ENCODE measurements at places on chromosomes 3 and 15.

- no peak for DNase-seq
These were observed 289.5 kb downstream of the NEK10 start for GRCh38 chr3:27079427-27080257.

- DNase-seq = no peak
These were observed 19.7 kb downstream of the PAK6 start for GRCh38 chr15:40258544-40258943.

DNA sequence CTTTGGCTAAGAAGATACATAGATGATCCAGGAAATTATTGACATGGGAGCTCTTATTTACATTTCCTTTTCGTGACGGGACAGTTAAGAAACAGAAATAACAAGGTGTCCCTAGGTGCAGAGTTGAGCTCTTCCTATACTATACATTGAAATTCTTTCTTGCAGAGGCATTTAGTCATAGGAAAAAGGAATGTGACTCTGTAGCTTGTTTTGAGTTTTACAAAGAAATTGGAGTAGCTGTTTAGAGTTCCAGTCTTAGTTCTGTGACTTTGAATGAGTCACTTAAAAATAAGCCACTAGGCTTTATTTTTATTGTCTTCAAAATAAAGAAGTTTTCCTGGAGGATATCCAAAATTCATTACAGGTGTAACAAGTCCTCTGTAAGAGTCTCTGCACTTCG, 723.5 kb upstream of the SGO1 start:
- no peak for DNase-seq

DNA sequence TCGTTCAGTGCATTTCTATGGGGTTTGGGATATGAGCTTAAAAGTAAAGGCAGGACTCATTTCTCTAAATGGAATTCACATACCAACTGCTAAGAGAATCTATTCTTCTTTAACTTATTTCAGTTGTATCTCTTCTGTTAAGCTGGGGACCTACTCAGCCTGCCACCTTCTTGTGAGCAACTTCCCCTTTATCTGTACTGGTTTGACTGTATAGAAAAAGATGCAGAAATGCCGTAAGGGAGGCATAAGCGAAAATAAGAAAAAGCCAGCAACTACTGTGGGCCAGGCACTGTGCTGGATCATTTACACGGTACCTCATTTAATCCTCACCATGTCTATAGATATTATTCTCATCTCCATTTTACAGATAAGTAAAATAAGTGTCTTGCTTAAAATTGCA, 38.4 kb downstream of the RBMS3 start:
- DNase-seq = no peak

DNA sequence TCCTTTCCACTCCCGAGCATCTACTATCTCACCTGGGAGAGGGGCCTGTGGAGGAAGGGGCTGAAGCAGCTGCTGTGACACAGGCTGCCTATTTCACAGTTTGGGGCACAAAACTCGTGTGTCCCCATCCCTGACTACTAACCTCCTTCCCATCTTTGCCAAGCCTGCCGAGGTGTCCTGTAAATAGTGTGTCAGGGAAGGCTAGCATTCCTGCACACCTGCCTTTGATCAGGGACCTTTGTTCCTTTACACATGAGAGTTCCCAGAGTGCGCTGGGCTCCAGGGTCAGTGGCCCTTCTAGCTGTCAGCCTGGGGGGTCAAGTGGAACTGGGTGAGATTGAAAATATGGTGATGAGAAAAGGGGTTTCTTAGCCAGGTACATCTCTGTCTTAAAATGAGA, 13.0 kb upstream of the TF start:
- DNase-seq = no peak

- no peak for DNase-seq
These were observed 52.5 kb downstream of the PHC3 start for GRCh38 chr3:170128977-170129431.

GRCh38 chr15:40360015-40360414, 2.0 kb downstream of the DISP2 start:
- no peak for DNase-seq

DNA sequence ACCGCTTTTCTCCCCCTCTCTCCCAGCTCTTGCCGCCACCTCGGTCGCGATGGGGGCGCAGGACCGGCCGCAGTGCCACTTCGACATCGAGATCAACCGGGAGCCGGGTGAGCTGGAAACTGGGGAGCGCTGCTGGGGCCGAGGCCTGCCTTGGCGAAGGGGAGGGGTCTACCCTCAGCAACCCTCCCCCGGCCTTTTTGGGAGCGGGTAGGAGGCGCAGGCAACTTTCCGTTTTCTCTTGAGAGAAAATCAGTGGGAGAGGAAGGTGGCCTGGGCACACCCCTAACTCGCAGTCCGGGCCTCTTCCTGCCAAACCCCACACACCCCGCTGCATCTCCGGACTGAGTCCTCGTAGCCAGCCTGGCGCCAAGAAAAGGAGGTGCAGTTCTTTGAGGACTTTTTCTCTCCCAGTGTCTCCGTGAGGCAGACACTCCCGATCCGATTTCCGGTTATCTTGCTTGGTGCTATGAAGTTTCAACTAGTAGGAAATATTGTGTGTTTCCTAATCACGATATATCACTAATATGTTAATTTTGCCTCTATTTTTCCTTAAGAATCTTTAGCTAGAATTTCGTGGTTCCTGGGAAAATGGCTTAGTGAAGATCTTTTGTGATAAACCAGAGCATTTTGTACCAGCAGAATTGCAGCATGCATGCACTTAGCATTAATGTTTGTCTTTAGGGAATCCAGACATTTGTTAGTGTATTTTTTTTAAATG, 631 bp downstream of the NKTR start:
- peak; percentile 41 for DNase-seq

DNA sequence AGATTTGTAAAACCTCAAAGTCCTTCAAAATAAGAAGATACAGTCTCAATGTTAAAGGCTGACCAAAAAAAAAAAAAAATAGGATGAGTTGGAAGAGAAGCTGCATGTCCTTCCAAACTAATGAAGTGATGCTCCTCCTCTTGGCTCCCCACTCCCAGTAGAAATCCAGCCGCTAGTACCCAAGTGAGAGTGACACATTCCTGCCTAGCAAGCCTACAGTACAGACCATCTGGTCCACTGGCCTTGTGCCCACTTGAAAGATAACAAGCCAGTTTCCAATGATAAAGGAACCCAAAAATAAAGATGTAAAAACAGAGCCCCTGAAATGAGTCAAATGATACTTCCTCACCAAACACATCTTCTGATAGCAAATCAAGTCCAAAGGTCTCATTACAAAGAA, 258.7 kb upstream of the NSMCE3 start:
- no peak for DNase-seq

DNA sequence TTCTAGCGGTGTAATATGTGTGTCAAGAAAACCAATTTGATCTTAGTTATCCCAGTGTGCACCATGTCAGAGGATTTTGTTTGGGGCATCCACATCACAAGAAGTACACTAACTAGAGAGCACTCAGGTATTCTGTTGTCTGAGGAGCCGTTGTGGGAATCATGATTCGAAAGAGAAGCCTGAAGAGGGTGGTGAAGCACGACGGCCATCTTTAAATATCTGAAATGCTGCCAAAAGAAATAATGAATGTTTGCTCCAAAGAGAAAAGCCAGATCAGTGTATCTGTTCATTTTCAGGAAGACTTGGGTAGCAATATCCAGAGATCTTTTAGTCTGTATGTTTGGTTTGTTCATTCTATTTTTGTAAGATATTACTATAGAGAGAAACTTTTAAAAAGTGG, 180.7 kb downstream of the KLHL25 start:
- no peak for DNase-seq

GRCh38 chr3:14186854-14187458, 8.3 kb downstream of the LSM3 start:
- no peak for DNase-seq

DNA sequence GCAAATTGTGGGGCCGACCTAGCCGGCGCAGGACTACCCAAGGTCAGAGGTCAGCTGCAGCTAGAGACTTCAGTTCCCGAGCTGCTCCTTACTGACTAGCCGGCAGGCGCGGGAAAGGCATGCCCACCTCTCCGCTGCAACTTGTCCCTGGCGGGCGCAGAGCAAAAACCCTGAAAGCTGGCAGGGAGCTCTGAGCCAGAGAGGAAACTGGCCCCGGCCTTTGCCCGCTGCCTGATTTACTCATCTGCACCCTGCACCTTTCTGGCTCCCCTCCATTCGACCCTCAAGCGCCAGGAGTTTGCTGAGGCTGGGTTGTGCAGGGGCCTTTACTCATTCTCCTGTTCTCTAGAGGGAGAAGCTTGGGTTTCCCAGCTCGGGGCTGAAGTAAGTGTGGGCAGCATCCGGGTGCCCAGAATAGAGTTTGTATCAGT, 1.5 kb downstream of the ZIC4 start:
- no peak for DNase-seq

DNA sequence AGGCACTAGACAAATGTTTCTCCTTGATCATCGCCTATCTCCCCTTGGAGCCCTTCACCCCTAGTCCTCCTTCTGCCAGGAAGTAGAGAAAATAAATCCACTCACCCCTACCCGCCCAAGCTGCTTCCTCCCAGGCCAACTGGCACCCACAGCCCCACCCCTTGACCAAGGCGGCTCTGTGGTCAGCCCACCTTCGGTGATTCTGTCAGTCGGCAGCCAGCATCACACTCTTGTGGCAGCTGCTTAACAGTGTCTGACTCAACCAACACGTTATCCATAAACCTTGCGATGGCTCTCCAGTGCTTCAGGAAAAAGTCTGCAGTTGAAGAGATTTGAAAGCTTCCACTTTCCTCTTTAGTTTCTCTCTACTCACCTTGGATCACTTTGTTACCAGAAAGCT, 7.6 kb downstream of the SHF start:
- no peak for DNase-seq

DNA sequence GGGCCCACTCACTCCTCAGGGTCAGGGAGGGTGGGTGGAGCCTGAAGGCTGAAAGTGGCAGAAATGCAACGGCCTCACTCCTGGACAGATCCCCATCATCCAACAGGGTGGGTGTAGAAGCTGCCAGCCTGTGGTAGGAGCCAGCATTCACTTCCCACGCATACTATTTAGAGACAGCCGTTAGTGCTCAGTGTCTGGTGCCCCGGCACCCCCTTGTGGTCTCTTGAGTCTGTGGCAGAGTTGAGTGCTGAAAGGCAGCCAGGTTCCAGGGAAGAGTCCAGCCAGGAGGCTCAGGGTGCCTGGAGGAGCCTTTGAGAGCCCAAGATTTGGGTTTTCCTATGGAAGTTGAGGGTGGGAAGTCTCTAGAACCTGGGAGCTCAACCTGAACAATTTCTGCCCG, 2.1 kb upstream of the GNAT1 start:
- DNase-seq = no peak

DNA sequence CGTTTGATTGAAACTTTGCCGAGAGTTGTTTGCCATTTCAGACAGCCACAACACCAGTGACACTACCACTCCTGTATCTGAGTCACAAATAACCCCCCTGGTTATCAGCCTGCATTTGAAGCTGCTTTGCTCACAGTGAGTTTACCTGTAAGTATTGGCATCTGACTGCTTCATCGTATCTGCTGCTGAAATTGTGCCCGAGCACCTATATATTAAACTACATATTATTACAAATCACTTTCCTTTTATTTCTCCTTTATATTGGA, 39.2 kb upstream of the SPSB4 start:
- no peak for DNase-seq

- DNase-seq = peak; percentile 82
These were observed 12.1 kb downstream of the VPS18 start for GRCh38 chr15:40906091-40906990.

GRCh38 chr3:79869461-79870312, 101.9 kb upstream of the ROBO1 start:
- DNase-seq = no peak

- DNase-seq = no peak
These were observed 84.9 kb upstream of the TBL1XR1 start for GRCh38 chr3:177282119-177282655.

DNA sequence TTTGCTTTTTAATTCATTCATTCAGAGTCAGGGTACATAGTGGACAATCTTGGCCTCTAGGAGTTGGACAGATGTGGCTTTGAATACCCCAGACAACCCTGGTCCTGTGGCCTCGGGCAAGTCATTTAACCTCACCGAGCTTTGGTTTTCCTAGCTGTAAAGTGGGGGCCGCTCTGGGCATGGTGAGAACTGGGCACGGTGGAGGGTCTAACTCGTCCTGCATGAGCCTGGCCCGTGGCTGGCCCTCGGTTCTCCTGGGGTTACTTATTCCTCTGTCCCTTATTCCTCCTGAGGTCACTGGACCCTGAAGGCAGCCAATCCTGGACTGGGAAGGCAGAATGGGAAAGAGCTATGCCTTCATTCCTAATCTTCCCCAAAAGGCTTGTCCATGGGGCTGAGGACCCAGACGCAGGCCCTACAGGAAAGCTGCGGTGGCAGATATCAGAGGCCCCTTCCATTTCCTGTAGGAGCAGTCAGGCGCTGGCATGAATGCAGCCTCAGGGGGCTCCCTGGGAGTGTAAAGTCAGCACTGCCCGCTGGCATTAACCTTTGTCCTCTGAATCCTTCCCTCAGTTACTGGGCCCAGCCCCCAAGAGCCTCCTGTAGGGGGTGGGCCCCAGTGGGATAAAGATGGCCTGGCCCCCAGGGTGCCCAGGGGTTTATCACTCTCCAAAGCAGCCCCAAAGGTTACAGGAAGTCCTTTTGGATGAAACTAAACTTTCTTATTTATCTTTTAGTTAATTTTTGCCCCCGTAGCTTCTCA, 17.9 kb upstream of the SEC13 start:
- no peak for DNase-seq

- no peak for DNase-seq
These were observed 43.4 kb downstream of the DCP1A start for GRCh38 chr3:53303957-53304356.

Data from stimulated activated CD8-positive, alpha-beta memory T cell treated with anti-CD3 and anti-CD28 coated beads, Interleukin-2, amount 100 ng/mL, for 48 hours (primary cell).